NB4 (cell line): ENCODE measurements at places on chromosomes 5 and 9.

- DNase-seq = no peak
Observed at GRCh38 chr5:151624476-151624875, 33.3 kb upstream of the FAT2 start.

GRCh38 chr5:7650755-7651154 lies 200.2 kb downstream of the CFAP90 start:
- DNase-seq = no peak

GRCh38 chr9:20048437-20048836 lies 259.6 kb upstream of the SLC24A2 start:
- DNase-seq = no peak

DNA sequence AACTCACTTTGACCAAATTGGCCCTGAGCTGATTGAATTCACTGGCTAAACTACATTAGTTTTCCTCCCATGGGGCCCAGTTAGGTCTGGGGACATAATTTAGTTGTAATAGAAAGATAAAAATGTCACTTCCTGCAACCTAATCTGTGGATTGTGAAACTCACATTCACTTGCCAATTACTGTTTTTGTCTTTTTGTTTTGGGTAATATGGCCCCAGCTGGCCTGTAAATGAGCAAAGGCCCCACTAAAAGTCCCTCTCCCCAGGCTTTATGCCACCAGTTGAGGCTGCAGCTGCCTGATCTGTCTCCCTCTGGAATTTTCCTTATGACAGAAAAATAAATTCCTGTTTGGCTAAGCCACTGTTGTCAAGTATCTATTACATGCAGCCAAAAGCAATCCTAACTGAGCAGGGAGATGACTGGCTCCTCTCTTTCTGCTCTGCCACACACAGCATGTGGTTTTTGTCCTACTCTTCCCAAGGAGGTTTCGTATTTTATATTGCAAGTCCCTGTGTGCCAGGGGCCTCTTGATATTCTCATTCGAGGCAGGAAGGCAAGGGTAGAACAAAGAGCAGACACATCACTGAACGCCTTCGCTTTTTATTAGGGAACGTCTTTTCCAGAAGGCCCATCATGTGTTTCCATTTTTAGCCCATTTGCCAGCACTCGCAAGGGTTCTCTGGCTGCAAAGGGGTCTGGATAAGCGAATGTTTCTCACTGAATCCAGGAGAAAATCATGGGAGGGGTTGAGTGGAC lies 24.1 kb upstream of the SLC25A48 start:
- DNase-seq = no peak

- peak; percentile 66 for DNase-seq
Observed at GRCh38 chr5:76408104-76408654, 5.1 kb downstream of the IQGAP2 start.

DNA sequence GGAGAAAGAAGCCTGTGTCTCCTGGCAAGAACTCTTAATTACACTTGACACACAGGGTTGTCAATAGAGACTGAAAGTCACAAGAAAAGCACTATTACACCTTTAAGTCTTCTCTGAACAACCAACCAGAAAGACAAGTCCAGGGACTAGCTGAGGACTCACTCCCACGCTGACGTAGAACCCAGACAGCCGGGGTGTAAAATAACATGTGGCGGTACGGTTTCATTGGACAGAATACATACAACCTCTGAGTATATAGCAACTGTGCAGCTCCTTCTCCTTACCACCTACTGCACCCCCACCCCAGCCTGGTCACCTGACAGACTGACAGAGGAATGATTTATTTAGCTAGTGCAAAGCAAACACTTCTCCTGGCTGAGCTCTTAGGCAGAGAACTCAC lies 103.4 kb upstream of the RASEF start:
- no peak for DNase-seq
